ENCODE measurements at places on chromosomes 5 and 9.

GRCh38 chr5:68544091-68544647 is 328.6 kb downstream of the PIK3R1 start:
- DNase-seq = no peak

GRCh38 chr9:95746408-95747180 is 128.9 kb upstream of the ERCC6L2 start:
- DNase-seq = no peak

DNA sequence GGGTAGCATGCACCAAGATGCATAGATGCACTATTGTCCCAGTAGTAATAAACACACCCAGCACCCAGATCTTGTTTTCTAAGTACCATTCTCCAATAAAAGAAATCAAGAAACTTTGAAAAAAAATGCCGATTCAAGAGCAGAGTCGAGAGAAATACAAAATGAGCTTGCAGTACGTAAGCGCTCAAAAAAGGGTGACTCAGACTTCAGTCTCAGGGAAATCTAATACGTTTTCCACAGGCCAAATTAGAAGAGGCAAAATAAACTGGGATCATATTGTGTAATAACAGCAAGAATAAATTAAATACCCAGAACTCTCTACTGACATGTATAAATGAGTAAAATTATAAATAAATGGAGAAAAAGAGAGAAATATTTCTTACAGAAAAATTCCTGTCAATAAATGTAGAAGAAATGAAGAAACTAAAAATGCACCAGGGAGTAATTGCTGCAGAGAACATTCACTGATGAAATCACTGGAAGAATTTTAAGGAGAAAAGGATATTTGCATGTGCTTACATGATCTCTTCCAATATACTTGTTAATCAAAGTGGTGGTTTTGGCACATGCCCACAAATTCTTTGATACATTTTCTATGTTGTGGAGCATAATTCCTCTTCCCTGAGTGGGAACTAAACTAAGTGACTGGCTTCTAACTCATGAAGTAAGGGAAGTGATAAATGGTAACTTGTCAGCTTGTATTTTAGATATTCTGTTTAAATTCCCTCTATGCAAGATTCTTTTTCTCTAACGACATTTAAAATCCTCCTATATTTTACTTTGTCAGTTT is 567.6 kb upstream of the ADAMTS16 start:
- DNase-seq = no peak

- DNase-seq = no peak
Measured at GRCh38 chr5:93604644-93605515, 21.9 kb downstream of the NR2F1 start.

DNA sequence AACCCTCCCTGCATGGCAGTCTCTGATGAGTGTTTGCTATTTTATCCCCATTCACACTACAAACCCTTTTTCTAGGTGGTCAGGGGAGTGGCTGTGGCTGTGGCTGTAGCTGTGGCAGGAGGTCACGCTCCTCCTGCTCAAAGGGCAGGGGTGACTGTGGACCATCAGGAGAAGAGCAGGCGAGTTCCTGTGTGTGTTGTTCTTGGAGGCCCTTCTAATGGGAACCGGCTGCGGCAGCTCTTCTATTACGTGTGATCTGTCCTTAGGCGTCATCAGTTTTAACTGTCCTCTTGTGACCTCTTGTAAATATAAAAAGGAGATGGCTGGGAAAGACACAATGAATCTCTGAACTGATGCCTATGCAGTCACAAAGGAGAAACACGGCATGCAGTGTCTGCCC is 65.1 kb downstream of the ANKH start:
- DNase-seq = no peak

GRCh38 chr9:127763918-127764384 is 14.5 kb downstream of the SH2D3C start:
- no peak for DNase-seq

DNA sequence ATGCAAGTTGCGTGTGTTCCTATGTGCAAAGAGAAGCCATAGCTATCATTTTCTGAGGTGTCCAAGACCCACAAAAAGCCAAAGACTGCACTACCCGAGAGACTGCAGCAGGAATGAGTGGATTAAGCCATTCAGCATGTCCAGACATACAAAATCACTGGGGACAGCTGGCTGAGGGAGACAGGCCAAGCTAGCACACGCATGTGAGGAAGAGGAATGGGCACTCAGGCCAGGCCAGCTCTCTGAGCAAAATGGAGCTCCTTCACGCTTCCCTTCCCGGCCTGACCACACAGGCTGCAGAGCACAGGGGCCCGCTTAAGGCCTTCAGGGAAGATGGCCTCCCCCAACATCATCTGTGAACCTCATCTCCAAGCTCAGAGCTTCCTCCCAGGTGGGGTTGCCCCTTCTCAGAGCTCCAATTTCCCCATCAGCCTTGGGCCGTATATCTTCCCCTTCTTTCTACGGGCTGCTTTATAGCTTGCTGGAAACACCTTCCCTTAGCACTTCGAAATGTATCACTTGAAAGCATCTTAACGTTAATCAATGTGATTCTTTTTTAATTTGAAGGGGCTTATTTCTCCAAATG is 8.4 kb downstream of the DCANP1 start:
- no peak for DNase-seq

DNA sequence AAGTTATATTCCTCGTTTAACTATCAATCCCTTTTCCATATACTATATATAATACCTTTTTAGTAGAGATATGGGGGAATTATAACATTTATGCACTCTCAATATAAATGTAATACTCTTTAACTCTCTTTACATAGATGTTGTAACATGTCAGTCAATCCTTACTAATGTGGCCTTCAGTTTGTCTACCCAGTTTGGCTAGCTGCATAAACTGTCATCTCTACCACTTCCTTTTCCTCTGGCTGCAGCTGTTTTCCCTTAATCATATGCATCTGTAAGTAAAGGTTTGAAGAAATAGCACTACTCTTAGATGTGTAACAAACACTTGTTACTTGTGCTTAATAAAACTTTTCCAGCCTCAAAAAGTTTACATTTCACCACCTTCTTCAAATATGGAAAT is 13.4 kb downstream of the ABHD17B start:
- DNase-seq = no peak

DNA sequence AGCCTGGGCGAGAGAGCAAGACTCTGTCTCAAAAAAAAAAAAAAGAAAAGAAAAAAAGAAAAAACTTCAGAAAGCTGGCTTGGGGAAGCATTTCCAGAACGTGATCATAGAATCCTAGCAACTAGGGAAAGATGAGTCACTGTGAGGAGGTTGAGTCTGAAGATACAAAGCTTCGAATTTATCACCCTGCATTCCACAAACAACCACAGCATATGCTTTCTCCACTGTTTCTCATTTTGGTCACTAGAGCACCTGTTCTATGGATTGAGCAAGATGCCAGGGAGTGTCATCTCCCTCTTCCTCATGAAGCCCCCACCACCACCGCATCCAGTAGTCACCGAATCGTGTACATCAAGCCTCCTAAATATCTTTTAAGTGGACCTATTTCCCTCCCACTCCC is 37.9 kb downstream of the SEMA5A start:
- no peak for DNase-seq

DNA sequence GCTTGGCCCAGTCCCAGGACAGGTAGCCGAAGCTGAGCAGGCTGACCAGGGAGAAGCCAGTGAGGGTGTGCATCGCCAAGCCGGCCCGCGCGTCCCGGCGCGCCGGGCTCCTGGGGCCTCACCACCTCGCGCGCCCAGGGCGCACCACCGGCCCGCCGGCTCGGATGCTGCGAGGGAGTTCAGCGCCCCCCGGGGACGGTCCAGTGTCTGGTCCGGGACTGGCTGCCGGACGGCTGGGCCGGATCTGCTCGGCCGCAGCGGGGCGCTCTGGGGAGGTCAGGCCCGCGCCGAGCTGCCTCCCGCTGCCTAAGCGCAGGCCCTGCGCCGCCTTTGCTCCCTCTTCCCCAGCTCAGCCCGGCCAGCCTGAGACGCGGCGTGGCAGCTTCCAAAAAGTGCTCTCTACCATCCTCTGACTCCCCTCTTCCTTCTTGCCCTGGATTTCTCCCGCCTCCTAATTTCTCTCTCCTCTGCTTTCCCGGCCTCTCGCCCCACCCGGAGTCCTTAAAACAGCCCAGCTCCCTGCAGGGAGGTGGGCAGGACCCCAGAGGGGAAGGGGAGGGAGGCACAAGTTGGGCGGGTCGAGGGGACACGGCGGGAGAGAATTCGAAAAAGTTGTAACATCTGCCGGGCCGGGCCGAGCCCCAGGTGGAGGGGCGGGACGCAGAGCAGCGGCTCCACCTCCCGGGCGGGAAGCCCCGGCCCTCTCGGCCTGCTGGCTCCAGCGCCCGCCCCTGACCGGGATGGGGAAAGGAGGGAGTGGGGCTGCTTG is at the start of gene ARSI:
TSS of gene ARSI (minus strand) at position 605 of the 769 bp plus-strand sequence. CDS start at position 73, 532 bp downstream.
- DNase-seq = no peak

DNA sequence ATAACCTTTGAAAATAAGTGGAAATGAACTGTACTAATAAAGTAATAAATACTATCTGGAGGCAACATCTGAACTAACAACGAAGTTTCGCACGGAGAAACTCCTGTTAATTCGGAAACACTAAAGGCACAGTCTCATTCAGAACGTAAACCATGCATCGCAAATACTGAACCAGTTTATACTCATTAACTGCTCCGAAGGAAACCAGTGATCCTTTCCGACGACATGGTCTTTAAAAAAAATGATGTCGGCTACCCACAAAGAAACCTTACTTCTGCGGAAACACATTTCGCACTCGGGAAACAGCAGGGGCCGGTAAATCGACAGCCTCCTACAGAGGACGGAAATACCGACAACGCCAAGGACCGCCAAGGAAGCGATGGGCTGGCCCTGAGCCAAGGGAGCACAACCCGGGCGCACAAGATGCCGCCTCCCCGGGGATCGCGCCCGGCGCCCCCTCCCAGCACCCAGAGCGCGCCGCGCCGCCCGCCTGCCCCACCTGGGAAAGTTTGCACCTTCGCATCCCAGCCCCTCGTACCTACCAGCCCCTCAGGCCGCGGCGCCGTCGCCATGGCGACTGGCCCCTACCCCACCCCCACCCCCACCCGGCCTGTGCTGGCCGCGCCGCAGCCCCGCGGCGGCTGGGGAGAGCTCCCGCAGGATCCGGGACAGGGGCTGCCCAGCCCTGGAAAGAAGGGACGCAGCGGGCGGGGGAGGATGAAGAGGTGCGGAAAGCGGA is 732 bp downstream of the PRKAA1 start:
- DNase-seq = peak; percentile 63

DNA sequence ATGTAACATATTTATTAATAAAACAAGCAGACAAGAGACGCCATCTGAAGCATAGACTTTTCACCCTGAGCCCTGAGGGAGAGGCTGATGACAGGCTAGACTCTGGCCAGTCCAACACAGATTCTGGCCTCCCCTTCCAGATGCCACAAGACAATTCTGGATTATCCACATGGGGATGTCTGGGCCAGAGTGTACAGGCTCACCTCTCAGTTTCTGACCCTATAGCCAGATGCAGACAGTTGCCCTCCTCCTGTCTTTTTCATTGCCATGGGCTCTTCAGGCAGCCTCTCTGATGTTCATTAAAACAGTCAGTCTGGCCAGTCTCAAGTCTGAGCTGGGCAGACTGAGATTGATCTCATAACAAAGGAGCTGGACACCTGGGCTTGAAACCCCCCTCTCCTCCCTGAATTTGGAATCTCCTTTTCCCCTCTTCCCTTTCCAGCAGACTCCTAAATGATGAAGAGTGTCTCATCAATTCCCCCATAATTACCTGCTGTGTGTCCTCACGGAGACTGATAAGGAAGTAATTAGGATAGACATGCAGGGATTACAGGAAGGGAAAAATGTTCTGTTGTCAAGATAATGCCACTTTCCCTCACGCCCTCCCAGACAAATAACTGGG is 89.6 kb downstream of the ASTN2 start:
- DNase-seq = no peak

DNA sequence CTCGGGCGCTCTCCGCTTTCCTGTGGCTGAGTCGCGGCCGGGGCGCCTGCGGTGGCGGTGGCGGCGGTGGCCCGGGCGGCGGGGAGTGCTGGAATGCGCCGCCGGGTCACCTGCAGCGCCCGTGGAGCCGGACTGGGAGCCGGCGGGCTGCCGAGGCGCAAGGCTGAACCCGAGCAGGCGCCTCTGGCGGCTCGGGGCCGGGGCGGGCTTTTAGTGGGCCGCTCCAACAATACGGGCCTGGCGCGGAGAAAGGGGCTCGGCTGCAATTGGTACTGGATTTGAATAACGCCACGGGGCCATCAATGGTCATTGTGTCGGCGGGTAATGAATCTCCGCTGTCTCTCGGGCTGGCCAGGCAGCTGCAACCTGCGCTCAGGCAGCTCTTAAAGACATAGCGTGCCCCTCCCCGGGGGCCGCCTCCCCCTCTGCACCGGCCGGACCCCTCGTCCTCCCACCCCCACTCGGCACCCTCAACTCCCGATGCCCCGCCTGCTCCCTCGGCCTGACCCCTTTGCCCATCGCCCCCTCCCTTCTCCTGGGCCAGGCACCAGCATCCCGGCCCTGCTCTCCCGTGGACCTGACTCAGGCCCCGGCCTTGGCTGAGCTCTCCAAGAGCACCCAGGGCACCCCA is 22.1 kb downstream of the URM1 start:
- DNase-seq = no peak

- DNase-seq = no peak
Measured at GRCh38 chr9:95460518-95461164, 56.1 kb downstream of the PTCH1 start.

- DNase-seq = no peak
Measured at GRCh38 chr9:89179540-89179894, 899 bp upstream of the SHC3 start.

DNA sequence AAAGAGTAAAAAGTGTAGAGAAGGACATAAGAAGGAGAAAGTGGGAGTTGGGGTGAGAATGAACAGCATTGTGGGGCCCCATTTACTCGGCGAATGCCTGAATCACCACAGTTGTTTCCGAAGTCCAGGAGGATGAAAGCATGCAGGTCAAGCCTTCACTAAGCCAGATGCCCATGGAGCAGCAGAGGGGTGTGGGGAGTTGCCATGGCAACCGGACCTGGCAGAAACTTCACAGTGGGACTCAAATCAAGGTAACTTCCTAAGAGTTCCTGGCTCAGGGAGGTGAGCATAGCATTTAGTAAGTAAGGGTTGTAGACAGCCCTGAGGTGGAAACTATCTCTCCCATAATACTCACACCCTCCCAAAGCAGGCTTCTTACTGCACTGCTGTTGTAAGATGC is 357.1 kb downstream of the TRIM32 start:
- no peak for DNase-seq

DNA sequence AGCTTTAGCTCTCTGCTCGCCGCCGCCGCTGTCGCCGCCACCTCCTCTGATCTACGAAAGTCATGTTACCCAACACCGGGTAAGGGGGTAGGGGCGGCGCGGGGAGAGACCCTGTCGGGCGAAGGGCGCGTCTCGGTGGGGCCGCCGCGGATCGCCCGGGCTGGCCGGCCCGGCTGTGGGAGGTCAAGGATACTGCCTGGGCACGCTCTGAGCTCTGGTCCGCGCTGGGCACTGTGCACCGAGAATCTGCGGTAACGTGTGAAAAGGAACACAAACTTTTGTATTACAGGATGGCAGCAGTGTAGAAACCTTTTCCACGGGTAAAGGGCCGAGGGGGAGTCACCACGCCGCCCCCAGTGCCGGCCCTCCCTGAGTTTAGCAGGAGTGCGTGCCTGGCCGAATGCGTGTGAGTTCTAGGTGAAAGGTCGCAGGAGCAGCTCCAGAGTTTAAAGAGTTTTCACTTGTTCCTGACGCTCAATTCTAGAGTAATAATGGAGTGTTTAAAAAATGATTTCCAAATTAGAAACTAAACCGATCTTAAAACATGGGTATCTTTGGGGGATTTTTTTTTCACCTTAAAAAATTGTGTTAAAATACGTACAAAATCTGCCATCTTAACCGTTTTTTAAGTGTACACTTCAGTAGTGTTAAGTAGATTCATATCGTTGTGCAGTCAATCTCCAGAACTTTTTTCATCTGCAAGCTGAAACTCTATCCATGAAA is at the start of gene HSDL2:
TSS of gene HSDL2 (plus strand) at position 7 of the 723 bp plus-strand sequence. CDS start at position 63, 56 bp downstream.
- DNase-seq = peak; percentile 18

GRCh38 chr5:78718824-78719223 is 70.3 kb upstream of the LHFPL2 start:
- DNase-seq = peak; percentile 22
